ENCODE measurements at places on chromosomes 2 and 18.
A peak's percentile ranks its signal among the peaks of the same experiment; 100 is the strongest.

DNA sequence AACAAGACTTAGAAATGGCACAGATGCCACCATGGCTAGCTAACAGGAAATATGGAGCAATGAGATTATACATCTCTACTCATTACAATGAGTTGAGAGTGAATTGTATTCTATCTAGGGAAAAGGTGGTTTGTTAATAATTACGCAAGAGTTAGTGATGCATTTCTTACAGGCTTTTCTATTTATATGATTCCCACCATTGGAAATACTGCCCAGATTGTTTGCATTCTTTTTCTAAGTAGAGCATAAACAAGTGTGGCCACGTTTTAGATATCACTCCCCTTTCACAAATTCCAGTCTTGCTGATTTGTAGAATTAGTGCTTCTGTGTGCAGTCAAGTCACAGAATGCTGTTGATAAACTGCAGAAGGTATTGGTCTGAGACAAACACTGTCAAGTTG, 56.6 kb downstream of the ZNF804A start:
- DNase-seq: peak; percentile 92

GRCh38 chr2:238821391-238821790, 26.5 kb upstream of the TWIST2 start:
- peak; percentile 45 for DNase-seq

DNA sequence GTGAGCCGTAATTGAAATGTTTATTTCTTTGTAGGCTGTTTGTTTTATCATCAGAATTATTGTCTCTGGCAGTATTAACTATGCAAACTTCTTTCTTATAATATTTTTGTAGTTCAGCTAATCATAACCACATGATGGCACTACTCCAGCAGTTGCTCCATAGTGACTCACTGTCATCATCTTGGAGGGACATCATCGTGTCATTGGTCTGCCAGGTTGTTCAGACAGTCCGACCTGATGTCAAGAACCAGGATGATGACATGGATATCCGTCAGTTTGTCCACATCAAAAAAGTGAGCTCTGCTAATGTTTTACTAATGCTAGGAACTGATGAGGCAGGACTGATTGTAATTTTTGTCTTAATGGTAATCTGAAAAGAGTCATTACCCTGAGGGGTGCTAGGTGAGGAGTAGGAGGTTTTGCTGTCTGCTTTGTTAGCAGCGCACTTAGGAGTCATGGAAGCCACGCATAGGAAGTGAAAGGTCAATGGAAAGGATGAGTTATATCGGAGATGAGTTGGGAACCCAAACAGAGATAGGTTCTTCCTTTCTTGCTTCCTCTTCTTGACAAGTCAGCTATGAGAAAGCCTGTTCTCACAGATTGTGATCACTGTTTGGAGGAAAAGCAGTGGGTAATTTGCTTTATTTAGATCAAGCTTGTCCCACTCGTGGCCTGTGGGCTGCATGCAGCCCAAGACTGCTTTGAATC, 49.2 kb downstream of the PIKFYVE start:
- peak; percentile 69 for DNase-seq

DNA sequence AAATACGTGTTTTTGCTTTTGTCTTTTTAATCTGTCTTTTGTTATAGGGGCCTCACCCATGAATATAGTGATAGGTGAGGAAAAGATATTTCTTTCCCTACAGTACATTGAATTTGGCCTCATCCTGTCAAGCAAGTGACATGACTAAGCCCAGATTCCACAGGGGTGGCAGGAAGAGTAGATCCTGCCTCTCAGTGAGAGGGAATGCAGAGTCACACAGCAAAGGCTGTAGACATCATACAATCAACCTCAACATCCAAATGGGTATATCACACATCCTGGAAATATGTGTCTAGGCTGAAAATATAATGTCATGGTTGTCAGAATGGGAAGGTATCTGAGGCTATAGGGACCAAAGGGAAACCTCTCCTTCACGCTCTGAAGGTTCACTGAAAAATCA, 269.6 kb downstream of the CDH20 start:
- DNase-seq: no peak

All from iris pigment epithelial cell (primary cell).